Stimulated activated CD4-positive, alpha-beta T cell treated with anti-CD3 and anti-CD28 coated beads, Interleukin-15, amount 100 ng/mL, for 24 hours (primary cell): ENCODE measurements at places on chromosomes 5 and 9.

DNA sequence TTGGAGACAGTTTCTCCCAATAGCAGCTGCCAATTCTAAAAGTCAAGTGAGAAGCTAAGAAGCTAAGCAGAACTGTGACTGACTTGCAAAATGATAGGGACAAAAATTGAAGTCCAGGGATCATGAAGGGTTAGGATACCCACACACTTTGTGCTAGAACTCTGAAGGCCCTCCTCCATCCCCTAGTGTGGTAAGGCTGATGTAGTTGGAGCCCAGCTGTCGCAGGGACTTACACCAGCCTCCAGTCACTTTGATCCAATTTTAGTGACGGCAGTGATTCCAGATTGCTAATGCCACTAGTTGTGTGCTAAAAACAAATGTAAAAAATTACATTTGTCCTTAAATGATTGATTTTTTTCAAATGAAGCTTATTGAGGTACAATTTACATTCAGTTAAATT is 742.7 kb upstream of the ZNF608 start:
- DNase-seq, result no peak

DNA sequence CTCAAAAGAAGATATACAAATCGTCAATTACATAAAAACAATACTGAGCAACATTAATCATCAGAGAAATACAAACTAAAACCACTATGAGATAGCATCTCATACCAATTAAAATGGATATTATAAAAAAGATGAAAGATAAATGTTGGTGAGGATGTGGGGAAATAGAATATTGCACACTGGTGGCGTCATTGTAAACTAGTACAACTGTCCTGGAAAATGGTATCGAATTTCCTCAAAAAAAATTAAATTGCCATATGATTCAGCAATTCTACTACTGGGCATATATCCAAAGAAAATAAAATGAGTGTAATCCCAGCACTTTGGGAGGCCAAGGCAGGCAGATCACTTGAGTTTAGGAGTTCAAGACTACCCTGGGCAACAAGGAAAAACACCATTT is 326.0 kb upstream of the FTMT start:
- no peak for DNase-seq

GRCh38 chr9:125932012-125932411 is 184.8 kb downstream of the PBX3 start:
- DNase-seq, result no peak

GRCh38 chr9:112249277-112249676 is 74.2 kb upstream of the SUSD1 start:
- DNase-seq, result no peak

- no peak for DNase-seq
Observed at GRCh38 chr9:36154331-36154952, 14.7 kb upstream of the CCIN start.

GRCh38 chr9:133692364-133692985 is 45.7 kb downstream of the SARDH start:
- DNase-seq, result no peak

- DNase-seq, result no peak
Observed at GRCh38 chr5:133426264-133426663, 186.1 kb downstream of the FSTL4 start.

- DNase-seq, result no peak
Observed at GRCh38 chr5:151469992-151470391, 22.6 kb downstream of the SLC36A1 start.

DNA sequence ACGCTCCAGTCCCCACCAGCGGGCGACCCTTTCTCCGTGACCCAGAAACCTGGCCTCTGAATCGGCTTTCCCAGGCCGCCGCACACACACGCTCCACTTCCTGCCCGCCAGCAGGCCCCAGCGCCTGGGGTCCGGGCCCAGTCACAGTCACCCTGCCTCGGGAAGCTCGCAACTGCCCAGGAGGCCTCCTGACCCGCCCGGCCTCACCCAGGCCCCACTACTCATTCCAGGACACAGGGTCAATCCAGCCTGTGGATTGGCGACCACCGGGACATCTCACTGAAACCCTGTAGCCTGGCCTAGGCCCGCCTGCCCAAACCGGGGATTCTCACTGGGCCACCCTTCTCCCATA is 2.7 kb upstream of the IRX4 start:
- no peak for DNase-seq
